Astrocyte (in vitro differentiated cells and primary cell): ENCODE measurements at places on chromosomes 2 and 18. TPM values are rescaled to one million over a fixed set of nuclear protein-coding genes. Genes with fewer than 3 reads are reported as not detected.

The ACADL gene
- 1.9 and 2.3 TPM in 2 replicates for total RNA-seq

GRCh38 chr2:90069290-90069894 is 1377.9 kb downstream of the RPIA start:
- no peaks in the 10 kb centered on the region for H3K36me3 ChIP-seq
- no peak overlapping the region for H3K4me3 ChIP-seq
- no peak overlapping the region for H3K27ac ChIP-seq
- DNase-seq = no peak
- no peaks in the 10 kb centered on the region for H3K27me3 ChIP-seq

DNA sequence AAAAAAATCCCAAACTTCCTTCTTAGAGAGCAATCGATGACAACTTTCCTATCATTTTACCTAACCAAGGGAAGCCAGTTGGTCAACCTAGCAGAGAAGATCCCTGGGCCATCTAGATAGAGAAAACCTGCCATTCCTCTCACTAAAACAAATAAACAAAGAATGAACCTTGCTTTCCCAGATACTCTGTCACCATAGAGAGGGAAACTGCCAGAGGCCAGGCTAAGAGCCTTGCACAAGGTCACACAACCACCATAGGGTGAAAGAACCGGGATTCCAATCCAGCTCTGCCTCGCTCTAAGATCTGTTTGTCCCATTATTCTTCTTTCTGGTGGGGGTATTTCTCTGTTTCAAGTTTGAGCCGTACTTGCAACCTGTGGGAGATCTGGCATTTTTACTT is 154.6 kb downstream of the CYRIA start:
- DNase-seq = no peak
- H3K4me1 ChIP-seq = no peaks in the 10 kb centered on the region
- H3K27me3 ChIP-seq = peaks cover 20% of the 10 kb centered on the region
- no peaks in the 10 kb centered on the region for H3K36me3 ChIP-seq
- no peak overlapping the region for H3K27ac ChIP-seq

DNA sequence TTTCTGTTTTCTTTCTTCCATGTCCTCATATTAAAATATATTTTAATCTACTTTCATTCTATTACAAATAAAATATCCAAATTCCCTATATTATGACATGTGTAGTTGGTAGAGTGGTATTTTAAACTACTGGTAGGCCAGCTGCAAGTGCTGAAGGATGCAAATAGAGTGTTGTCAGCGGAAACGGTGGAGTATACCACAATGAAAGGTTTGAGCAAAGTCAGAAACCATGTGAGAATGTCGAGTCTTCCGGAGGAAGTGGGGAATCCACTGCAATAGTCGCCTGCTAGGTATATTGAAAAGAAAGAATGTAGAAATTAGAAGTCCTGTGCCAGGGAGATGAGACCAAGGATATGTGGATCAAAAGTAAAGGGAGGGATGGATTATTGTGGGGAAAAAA is 373.9 kb downstream of the DSEL start:
- H3K27ac ChIP-seq = no peak overlapping the region
- no peak for DNase-seq
- H3K4me1 ChIP-seq = no peaks in the 10 kb centered on the region
- no peak overlapping the region for H3K4me3 ChIP-seq

- H3K4me3 ChIP-seq = no peak overlapping the region
- H3K36me3 ChIP-seq = no peaks in the 10 kb centered on the region
- DNase-seq = no peak
- H3K27ac ChIP-seq = no peak overlapping the region
- H3K4me1 ChIP-seq = peaks cover 14% of the 10 kb centered on the region
Measured at GRCh38 chr2:128410035-128410757, 91.5 kb upstream of the HS6ST1 start.
